HCT116 (cell line): ENCODE measurements at places on chromosomes 12 and 14.

GRCh38 chr14:105924951-105925591 lies 398.7 kb downstream of the TMEM121 start:
- H3K27ac ChIP-seq = no peak overlapping the region
- H3K4me1 ChIP-seq = no peaks in the 10 kb centered on the region
- no peak for DNase-seq
- H3K27me3 ChIP-seq = no peaks in the 10 kb centered on the region
- no peak overlapping the region for H3K4me3 ChIP-seq

DNA sequence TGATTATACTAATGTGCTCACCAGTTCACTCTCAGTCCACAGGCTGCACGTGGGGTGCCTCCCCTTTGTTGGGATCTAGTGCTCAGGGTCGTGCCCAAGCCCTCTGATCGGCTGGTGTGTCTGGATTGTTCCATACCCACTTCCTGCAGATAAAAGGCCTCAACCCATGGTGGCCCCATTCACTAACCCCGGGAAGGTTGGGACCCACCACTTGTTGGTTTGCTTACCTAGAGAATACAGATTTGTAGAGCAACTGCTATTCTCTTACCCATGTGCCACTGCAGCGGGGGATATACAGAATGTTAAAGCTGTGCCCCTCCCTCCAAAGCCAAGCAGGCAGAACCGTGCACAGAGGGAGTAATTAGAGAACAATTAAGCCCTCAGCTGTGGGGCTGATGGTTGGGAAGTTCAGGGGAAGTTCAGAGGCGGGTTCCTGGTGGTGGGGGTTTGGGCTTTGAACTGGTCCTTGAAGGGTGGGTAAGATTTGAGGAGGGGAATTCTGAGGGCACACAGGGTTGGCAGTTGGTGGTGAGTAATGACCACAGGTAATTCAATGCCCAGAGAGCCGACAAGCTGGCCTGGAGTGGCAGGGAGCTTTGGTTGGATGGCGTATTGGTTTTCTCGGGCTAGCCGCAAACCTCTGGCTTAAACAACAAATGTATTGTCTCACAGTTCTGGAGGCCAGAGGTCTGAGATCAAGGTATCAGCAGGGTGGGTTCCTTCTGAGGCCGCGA lies 68.8 kb downstream of the ADCK1 start:
- no peaks in the 10 kb centered on the region for H3K36me3 ChIP-seq
- H3K27me3 ChIP-seq = no peaks in the 10 kb centered on the region
- no peaks in the 10 kb centered on the region for H3K4me1 ChIP-seq
- H3K27ac ChIP-seq = no peak overlapping the region

DNA sequence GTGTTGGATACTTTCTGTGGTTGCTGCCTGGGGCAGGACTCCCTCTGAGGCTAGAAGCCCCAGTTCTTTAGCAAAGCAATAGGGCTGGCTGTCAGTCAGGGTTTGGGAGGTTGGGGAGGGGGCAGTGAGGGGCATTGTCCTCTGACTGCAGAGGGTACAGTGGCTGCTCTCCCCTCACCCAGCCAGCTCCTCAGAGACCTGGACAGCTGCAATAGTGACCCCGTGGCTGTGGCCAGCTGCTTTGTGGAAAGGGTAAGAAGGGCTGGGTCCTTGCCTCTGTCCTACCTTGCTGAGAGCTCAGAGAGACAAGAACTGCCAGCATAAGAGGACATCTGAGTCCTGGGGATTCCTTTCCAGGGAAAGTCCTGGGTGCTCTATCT lies 25.8 kb downstream of the PLEKHG3 start:
- no peaks in the 10 kb centered on the region for H3K27me3 ChIP-seq
- peaks cover 31% of the 10 kb centered on the region for H3K36me3 ChIP-seq
- H3K27ac ChIP-seq = no peak overlapping the region
- H3K4me1 ChIP-seq = peaks cover 22% of the 10 kb centered on the region
- DNase-seq = no peak

DNA sequence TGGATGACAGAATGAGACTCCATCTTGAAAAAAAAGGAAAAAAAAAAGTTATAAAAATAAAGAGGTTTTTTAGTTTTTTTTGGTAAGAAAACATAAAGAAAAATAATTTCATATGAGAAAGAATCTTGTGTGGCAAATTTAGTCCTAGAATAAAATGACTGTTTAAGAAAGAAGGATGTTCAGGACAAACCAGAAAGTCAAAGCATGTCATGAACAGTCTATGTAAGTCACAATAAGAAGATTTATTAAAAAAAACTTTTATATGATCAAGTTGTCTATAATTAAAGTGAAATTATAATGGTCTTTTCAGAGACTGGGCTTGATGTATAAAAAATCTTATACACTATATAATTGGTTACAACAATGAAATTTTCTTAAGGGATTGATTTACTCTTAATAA lies 68.1 kb upstream of the HECTD1 start:
- no peaks in the 10 kb centered on the region for H3K27me3 ChIP-seq
- peak; percentile 34 for DNase-seq
- H3K27ac ChIP-seq = no peak overlapping the region
- H3K36me3 ChIP-seq = no peaks in the 10 kb centered on the region
- H3K4me1 ChIP-seq = peaks cover 6% of the 10 kb centered on the region
- no peak overlapping the region for H3K4me3 ChIP-seq

- no peaks in the 10 kb centered on the region for H3K27me3 ChIP-seq
- H3K4me3 ChIP-seq = no peak overlapping the region
- no peaks in the 10 kb centered on the region for H3K4me1 ChIP-seq
- no peaks in the 10 kb centered on the region for H3K36me3 ChIP-seq
- H3K27ac ChIP-seq = no peak overlapping the region
Measured at GRCh38 chr12:125097427-125097826, 32.2 kb downstream of the AACS start.

DNA sequence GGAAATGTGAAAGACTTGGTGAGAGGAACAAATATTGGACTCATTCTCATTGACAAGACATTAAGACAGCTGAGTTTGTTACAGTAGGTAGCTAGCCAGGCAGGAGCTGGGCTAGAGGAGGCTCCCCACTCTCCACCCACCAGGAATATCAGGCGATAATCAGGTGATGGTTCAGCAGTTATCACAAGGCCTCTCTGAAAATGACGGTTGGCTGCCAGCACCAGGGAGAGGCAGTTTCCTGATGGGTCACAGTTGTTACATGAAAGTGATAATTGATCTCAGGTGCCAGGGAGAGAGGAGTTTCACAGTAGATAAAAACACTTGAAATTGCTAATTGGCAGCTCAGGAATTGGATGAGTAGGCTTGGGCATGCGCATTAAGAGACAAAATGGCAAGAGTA lies 116.5 kb downstream of the TMTC2 start:
- no peak overlapping the region for H3K4me3 ChIP-seq
- H3K27me3 ChIP-seq = no peaks in the 10 kb centered on the region
- no peak for DNase-seq
- no peaks in the 10 kb centered on the region for H3K36me3 ChIP-seq

DNA sequence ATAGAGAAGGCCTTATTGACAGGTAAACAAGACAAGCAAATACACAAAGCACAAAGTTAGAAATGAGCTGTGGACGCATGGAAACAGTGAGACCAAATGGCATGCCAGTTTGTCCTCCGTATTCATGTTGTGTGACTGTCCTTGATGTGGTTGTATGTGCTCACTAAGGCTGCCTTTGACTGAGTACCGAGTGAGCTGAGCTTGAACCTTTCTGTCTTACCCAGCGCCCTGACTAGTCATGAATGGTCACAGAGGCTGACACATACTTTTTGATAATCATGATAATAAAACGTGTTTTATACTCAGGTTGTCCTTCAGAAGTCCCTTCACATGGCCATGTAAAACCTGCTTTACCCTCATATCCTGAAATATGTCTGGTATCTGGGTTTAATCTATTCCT lies 553 bp upstream of the CATSPERB start:
- no peak overlapping the region for H3K4me3 ChIP-seq
- H3K4me1 ChIP-seq = no peaks in the 10 kb centered on the region

DNA sequence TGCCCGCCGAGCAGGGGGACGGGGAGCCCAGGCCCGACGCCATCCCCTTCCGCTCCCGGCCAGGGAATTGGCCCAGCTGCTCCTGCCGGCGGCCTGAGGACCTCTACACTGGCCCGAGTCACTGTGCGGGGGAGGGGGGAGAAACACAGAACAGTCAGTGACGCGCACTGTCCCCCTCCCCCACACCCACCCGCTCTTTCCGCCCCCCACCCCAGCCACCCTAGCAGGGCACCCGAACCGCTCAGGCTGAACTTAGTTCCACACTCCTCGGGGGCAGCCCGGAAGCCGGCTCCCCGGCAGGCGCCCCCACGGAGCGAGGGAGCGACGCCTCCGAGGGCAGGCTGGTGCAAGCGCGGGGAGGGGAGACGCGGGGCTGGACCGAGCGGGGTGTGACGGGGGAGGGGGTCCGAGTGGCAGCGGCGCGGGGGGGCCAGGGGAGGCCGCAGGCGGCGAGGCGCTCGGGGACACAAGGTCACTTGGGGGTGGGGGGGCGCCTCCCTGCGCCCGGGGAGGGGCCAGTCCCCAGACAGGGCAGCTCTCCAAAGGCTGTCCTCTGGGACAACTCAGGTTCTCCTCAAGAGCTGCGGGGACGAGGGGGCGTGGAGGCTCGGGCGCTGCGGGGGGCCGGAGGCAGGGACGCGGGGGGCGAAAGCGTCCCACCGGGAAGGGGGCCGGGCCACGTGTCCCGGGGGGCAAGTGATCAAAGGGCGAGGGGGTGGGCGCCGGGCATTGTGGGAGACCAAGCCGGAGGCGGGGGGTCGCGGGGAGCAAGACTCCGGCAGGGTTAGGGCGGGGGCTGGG lies 648 bp downstream of the CHD4 start:
- peak overlapping the region; percentile 88 for H3K27ac ChIP-seq
- no peak for DNase-seq
- H3K36me3 ChIP-seq = peaks cover 22% of the 10 kb centered on the region
- H3K27me3 ChIP-seq = no peaks in the 10 kb centered on the region
- H3K4me1 ChIP-seq = peaks cover 44% of the 10 kb centered on the region
- H3K4me3 ChIP-seq = peak overlapping the region; percentile 87
